ENCODE measurements at places on chromosomes 2 and 18. TPM values are rescaled to one million over a fixed set of nuclear protein-coding genes. Genes with fewer than 3 reads are reported as not detected.

Gene AQP12B
- total RNA-seq: not detected

Gene ALK
- total RNA-seq: not detected

Gene CRYBA2
- total RNA-seq: not detected

Gene EMILIN2
- 4.9 TPM for total RNA-seq

Gene TDRD15
- under 0.01 TPM for total RNA-seq

Gene UBE2F
- 63.2 TPM for total RNA-seq
